ENCODE measurements at places on chromosomes 2 and 18.
A peak's percentile ranks its signal among the peaks of the same experiment; 100 is the strongest.

DNA sequence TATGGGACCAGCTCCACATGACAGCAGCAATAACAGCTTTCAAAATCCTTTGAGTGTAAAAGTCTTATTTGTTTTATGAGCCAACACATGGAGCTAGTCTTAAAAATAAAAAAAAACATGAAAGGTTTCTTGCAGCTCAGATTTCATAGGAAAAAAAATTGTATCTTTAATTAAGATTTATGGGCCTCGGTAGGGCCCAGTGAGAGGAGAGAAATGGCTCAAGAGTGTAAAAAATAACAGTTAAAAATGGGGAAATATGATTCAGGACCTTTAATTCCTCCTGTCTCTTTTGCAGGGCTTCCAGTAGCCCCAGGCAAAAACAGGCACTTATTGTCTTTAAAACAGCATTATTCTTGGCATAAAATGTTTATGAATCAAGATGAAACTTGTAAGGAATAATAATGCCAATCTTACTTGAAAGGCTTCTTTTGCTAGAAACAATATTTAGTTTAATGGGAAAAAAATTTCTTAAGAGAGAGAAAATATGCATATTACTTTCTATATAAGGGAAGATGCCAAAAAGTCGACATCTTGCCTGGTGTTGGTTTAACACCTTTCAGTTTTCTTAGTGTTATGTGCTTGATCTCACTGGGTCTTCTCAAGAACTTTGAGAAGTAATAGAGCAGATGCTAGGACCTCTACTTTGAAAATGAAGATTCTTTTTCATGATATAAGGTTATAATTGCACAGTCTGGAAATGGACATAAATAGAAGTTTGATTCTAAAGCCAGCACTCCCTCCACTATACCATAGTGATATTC, 71.3 kb upstream of the SETBP1 start:
- peak; percentile 17 for DNase-seq

DNA sequence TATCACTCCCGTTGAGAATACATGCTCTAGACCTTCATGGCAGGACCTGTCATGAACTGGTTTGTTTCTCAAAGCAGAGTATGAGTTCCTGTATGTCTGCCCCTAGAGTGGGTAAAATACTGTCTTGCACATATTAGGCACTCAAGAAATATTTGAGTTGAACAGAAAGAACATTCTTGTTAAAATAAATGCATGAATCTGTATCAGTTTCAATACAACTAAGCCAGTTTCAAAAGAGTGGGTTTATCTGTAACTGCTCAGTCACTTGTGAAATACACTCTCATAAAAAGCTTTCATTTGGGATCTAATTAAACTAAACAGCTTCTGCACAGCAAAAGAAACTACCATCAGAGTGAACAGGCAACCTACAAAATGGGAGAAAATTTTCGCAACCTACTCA, 69.2 kb downstream of the RFTN2 start:
- no peak for DNase-seq

- no peak for DNase-seq
Observed at GRCh38 chr2:129296396-129296795, 683.1 kb upstream of the RAB6C start.

DNA sequence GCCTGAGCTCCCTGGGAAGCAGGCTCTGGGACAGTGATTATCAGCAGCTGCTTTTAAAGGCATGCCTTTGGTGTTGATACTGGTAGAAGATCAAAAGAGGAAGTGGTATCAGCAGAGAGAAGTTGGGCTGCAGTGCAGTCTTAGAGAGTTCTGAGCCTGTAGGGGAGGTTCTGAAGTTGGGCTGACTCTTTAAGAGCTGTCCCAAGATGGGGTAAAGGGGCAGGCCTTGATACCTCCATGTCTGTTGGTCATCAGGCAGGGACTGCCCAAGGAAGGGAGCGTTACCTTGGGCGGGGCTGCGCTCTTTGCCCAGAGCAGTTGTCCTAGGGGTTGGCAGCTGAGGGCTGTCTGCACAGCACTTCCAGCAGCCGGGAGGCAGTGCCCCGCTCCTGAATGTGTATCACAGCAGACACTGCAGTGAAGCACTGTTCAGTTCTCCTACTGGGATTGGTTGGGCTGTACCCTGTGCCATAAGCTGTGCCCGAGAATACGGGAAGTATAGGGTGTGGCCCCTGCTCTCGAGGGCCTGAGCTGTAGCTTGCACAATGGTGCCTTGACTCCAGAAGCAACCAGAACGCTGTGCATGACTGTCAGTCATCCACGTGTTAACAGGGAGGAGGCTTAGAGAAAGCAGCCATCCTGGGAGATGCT, 177.0 kb downstream of the CTIF start:
- no peak for DNase-seq

- no peak for DNase-seq
Observed at GRCh38 chr2:219127037-219127635, 33.5 kb downstream of the NHEJ1 start.

Measured in fibroblast of skin of back (primary cell).